ENCODE measurements at places on chromosomes 6 and 20.

DNA sequence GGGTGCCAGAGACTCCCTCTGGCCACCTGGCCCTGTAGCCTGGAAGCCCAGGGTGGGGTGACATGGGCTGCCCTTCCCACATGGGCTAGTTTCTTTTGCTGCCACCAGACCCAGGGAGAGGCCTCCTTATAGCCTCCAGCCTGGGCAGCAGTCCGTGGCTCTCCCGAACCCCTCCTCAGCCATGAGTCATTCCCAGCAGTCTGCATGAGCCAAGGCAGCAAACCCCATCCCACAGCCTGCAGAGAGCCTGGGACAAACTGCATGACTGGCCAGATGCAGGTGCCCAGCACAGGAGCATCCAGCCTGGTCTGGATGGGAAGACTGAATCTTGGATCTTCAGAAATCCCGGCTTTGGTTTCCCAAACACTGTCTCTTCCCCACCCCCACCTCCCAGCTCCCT lies 75.7 kb downstream of the MRPL14 start:
- no peak for DNase-seq

- no peak for DNase-seq
These were observed 193.4 kb downstream of the CDC5L start for GRCh38 chr6:44580901-44581300.

- DNase-seq = no peak
These were observed 199.7 kb downstream of the BCAS1 start for GRCh38 chr20:53870426-53871315.

DNA sequence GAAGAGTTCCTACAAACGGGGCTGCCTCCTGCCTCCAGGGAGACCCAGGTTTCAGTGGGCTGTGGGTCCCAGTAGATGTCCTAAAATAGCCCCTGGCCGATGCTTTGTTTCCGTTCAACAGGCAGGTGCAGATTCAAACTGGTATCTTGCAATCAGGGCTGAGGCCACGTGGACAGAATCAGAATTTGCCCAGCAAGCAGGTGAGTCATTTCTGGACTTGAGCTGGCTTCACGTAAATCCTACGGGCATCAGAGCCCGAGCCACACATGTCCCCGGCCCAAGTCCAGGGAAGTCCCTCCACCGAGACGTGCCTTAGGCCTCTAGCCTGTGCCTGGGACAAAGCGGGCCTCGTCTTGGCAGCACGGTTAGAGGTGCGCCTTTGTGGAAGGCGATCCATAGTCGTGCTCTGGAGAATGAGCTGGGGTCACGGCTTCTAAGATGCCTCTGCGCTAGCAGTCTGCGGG lies 101.6 kb upstream of the FRMD1 start:
- DNase-seq = no peak

- DNase-seq = no peak
These were observed 735.1 kb upstream of the MARCKS start for GRCh38 chr6:113122060-113122459.

GRCh38 chr20:46899621-46900020 lies 5.0 kb downstream of the EYA2 start:
- no peak for DNase-seq

- no peak for DNase-seq
These were observed 65.9 kb upstream of the SLC22A23 start for GRCh38 chr6:3522561-3523260.

GRCh38 chr20:3237958-3238615 lies 903 bp downstream of the SLC4A11 start:
- DNase-seq = no peak

DNA sequence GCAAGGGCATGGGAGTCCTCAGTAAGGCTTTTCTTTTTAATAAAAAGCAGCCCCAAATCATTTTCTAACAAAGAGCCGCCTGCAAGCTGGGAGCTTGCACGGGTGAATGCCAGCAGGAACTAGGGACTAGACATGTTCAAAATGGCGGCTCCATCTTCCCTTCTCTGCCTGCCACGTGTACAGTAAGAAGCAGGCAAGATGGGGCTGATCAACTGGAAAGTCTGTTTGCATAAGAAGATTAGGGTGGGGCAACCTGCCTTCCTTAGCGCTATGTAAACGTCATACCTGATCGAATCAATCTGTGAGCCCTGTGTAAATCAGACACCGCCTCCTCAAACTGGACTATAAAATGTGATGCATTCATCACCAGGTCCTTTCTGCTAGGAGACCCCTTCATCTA lies 299.4 kb upstream of the SOX4 start:
- no peak for DNase-seq

DNA sequence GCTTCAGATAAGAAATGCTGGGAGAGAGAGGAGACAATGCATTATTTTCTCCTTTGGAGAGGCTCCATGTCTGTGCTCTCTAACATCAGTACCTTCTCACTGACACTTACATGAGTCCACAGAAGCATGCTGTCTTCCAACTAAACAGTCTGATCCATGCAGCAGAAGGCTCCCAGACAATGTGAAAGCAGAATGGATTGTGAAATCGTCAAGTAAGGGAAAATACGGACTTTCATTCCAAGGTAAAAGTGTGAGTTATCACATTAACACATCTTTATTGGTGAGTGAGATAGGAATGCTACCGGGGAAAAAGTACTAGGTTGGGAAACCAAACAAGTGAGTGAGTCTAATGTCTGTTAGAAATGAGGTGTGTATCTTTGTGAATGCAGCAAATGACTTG lies 167.6 kb upstream of the KCNK16 start:
- no peak for DNase-seq

DNA sequence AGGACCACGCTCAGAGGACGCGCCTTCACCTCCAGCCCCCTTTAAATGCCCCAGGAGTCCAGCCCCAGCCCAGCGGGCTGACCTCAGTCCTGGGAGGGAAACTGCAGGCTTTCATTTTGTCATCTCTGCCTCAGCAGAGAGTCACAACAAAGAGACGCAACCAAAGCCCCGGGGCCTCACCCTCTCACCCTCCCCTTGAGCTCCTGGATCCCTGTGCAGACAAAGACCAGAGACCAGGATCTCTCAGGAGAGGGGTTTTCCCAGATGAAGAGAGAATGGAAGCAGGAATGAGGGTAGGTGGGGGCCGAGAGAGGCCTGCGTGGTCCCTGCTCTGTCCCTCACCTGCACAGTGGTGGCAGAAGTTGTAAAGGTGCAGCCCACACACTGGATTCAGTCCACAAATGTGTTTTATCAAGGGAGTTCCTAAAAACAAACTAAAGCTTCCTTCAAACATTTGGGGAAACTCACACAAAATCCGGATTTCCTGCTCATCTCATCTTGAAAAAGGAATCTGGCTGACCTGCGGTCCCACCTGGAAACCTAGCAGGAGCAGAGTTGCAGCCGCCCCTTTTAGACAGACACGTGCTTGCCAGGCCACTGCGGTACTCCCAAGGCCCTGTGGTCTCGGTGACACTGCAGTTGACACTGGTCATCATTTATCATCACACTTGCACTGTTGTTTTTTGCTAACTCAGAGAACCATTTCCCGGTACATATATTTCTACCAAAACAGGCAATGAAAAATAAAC lies 27.1 kb downstream of the PTGIS start:
- DNase-seq = no peak

GRCh38 chr20:37111926-37112455 lies 16.2 kb upstream of the RBL1 start:
- no peak for DNase-seq

DNA sequence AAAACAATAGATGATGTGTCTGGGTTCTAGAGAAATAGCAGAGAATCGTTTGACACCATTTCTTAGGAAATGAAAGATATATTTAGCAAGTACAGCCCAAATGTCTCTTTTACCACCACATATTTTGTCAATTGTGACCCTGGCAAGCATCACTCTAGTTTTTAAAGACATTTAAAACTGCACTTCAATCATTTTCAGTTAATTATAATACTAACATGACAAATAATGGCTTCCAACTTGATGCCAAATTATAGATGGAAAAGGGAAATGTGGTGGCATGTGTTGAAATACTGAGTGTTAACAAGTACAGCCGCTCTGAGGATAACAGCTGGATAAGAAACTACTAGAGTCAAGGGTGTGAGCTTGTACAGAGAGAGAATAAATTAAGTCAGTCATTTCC lies 648.9 kb downstream of the FRK start:
- no peak for DNase-seq

GRCh38 chr6:139150920-139151319 lies 16.0 kb downstream of the HECA start:
- no peak for DNase-seq

DNA sequence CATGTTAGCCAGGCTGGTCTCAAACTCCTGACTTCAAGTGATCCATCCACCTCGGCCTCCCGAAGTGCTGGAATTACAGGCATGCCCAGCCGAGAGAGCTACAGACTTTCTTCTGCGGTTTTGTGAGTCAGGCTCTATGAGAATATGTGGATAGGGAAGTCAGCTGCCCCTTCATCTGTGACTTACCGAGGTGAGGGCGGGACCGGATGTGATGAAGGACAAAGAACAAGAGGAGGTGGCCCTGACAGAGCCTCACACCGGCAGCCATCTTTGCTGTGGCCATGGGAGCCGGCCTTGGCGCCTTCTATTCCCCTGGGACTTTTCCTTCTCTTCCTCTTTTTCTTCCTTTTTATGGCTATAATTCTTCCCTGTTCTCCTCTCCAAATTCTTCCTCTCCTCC lies 67.0 kb downstream of the IYD start:
- no peak for DNase-seq

DNA sequence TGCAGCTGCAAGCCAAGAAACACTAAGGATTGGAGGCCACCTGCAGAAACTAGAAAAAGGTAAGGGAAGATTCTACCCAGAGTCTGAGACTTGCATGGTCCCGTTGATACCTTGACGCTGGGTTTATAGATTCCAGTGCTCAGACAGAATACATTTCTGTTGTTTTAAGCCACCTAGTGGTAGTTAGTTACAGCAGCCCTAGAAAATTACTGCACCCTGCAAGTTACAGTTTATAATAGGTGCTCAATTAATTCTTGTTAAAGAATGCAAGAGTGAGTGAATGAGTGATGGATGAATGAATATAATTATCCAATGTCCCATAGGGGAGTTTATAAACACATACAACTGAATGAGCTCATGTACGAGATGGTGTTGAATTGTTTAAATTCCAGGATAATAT lies 453.1 kb upstream of the SLC35B3 start:
- no peak for DNase-seq

DNA sequence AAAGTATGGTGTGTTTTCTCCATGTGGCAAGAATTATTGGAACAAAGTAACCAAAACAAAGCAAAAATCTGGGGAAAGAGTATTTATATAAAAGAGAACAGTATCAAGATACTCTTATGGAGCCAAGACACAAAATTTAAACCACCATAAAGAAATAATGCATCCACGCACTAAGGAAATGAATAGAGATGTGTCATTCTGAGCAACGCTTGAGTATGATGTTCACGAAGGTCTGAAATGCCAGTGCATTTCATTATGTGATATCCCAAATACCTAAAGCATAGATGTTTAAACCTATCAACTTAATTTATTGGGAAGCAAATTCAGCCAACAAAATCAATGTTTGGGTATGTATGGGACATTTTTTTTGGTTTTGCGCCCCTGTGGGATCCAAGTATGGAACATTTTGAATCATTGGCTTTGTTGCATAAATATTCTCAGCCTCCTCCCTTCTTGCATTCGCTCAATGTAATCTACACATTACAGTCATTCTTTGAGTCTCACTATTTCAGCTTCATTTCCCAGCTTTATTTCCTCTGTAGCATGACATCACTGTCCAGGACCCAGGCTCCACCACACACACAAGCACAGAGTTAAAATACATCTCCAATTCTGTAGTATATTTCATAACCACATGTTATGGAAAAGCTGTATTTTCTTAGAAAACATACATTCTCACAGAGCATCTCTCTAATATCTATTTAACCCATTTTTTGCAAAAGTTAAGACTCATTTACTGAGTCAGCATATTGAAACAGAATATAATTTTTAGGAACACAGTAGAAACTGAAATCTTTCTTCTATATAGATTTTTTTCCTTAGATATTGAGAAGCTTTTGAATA lies 11.6 kb upstream of the MOXD1 start:
- DNase-seq = no peak

DNA sequence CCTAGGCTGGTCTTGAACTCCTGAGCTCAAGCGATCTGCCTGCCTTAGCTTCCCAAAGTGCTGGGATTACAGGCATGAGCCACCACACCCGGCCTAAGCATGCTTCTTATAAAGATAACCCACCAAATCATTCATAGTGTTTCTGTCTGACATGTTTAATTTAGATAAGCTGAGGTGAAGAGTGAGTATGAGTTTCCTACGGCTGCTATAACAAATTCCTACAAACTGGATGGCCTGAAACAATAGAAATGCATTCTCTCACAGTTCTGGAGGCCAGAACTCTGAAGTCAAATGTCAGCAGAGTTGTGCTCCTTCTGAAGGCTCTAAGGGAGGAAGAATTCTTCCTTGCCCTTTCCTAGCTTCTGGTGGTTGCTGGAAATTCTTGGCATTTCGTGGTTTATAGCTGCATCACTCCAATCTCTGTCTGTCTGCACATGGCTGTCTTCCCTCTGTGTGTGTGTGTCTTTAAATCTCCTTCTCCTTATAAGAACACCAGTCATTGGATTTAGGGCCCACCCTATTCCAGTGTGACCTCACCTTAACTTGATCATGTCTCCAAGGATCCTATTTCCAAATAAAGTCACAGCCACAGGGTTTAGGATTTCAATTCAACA lies 29.9 kb downstream of the MAPK13 start:
- DNase-seq = no peak

DNA sequence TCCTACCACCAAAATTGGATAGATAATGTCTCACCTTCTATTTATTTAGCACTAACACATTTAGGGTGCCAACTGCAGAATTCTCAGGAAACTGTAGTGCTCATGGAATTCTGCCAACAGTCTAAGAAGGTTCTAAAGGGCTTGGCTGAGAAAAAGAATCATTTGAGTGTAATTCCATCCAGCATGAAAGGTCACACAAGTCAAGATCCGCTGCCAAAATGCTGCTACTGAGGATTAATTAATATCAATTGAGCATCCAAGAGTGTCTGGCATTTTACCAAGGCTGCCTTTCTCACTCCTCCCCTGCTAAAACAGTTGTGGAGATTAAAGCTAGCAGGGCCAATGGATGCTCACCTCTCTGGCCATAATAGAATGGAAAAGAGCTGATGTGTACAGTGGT lies 112.7 kb downstream of the FHL5 start:
- DNase-seq = no peak

DNA sequence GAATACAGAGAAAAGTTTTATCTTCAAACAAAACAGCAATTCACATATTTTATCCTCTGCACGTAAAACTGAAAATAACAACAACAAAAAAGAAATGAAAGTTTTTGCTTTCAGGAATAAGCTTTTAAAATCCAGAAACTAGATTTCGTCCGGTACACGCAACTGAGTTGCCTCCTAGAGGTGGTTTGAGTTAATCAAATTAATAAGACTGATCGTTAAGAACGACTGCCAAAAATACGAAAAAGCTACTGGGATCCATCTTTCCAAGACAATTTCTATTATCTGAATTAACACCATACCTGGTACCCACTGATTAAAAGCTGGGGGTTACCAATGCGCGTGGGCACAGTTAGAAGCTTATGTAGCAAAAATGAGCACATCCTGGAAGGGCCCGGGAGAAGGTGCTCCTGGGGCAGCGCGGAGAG lies 669 bp downstream of the PDCD2 start:
- no peak for DNase-seq

DNA sequence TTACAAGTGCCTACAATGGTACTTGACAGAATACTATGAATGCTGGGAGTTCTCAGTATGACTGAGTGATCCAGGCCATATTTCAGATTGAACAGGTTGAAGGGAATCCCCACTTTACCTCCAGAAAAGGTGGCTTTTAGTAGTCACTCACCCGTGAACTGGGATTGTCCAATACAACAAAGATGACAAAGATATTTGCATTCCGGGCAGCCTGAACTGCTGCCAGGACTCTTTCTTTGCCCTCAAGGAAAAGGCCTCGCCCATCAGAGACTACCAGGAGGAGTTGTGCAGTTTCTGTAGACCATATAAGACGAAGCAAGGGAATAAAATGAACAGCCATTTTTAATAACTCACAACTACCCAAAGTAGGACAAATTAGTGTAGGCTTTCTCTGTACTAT lies 6.3 kb upstream of the LYRM2 start:
- no peak for DNase-seq

Measured in activated CD4-positive, alpha-beta T cell treated with anti-CD3 and anti-CD28 coated beads for 24 hours (primary cell).